ENCODE measurements at places on chromosomes 11 and 22.

DNA sequence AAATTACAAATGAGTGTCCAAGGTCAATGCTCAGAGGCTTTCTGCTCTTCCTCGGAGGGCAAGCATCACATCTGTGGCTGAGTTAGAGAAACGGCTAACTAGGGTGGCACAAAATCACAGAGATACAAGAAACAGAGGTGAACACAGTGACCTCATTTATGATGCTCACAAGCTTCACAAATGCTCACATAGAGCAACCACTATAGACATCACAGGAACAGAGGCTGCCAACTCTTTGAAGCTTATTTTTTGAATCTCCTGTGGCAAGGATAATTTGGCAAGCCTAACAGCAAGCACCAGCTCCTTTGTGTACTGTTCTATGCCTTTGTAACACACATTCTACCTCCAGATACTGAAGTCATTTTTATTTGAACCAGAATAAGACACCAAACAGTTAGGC is 416.5 kb upstream of the DDI1 start:
- DNase-seq, result no peak

- no peak for DNase-seq
These were observed 1394.7 kb downstream of the BRD1 start for GRCh38 chr22:48432781-48433518.

DNA sequence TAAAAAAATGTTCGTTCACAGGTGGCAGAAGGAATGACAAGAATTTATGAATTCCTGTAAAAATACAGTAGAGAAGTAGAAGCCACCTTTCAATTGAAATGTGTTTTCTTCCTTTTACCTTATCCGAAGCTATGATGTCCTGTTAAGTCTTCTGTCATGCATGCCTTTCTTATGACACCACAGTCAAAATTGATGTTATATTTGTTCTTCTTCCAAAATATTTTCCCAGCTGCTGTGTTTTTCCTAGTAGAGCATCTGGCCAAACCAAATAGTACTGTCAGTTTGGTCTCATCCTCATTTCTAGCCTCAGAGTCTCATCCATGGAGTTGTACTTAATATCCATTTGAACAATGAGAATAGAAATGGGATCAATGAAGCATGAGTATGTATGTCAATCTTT is 206.1 kb downstream of the PGR start:
- no peak for DNase-seq

- DNase-seq, result no peak
These were observed 135.2 kb downstream of the RRAS2 start for GRCh38 chr11:14223636-14224288.

GRCh38 chr11:72642043-72642883 is 32.0 kb downstream of the PDE2A start:
- peak; percentile 15 for DNase-seq

DNA sequence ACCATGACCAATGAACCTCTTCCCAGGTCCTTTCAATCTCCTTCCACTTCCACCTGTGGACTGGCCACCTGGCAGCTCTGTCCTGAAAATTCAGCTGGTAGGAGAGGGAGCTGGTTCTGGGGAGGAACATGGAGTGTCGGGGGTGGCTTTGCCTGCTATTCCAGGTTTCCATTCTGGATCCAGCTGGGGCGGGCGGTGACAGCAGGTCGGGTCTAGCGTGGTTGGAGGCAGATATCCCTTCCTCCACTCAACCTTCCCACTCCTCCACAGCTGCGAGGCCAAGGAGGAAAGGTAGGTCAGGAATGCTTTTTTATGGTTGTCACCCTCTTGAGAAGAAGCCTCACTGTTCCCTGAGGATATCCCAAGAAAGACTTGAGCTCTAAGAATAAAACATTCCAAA is 3.3 kb downstream of the NRGN start:
- DNase-seq, result no peak

- no peak for DNase-seq
These were observed 20.9 kb upstream of the JHY start for GRCh38 chr11:122861631-122862030.

- DNase-seq, result no peak
These were observed 55.1 kb downstream of the MTMR3 start for GRCh38 chr22:29937940-29938693.

DNA sequence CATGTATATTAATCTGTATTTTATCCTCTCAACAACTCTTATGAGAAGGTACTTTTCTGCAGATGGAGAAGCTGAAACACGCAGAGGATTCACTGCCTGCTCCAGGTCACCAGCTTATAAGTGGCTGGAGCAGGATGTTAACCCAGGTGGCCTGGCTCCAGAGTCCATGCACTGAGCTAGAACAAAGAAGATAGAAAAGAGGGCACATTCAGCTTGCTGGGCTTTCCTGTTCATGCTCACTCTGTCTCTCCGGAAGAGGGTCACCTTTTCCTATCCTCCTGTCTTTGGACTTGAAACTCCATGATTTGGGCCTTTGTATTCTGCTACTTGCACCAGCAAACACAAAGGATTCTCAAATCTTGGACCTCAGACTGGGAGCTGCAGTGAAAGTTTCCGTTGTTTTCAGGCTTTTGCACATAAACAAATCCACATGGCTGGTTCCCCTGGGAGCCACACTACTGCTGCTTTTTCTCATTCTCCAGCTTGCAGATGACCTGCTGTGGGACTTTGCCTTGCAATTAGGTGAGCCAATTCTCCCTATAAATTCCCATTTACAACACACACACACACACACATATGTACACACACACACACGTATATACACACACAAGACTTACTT is 117.3 kb upstream of the GRK3 start:
- no peak for DNase-seq

GRCh38 chr22:44094751-44095302 is 70.7 kb downstream of the PARVB start:
- no peak for DNase-seq

DNA sequence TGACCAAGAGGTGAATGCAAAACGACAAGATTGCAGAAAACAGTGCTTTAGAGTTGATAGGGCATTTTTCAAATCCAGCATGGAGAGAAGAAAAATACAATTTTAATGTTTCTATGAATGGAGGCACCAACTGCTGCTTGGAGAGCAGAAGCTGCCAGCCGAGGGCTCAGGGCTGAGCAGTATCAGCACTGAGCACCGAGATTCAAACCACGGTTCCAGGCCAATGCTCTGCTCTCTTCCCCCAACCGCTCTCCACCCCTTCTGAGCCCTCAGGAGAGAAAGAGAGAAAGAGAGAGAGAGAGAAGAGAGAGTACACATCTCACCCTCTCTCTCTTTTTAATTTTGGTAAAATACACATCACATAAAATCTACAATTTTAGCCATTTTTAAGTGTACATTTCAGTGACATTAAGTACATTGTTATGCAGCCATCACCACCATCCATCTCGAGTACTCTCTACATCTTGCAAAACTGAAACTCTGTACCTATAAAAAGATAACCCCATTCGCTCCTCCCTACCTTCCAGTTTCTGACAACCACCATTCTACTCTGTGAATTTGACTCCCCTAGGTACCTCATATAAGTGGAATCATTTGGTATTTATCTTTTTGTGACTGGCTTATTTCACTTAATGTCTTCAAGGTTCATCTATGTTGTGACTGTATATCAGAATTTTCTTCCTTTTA is 333.3 kb downstream of the MIAT start:
- no peak for DNase-seq

GRCh38 chr22:35446365-35446764 is 46.4 kb downstream of the MCM5 start:
- no peak for DNase-seq

DNA sequence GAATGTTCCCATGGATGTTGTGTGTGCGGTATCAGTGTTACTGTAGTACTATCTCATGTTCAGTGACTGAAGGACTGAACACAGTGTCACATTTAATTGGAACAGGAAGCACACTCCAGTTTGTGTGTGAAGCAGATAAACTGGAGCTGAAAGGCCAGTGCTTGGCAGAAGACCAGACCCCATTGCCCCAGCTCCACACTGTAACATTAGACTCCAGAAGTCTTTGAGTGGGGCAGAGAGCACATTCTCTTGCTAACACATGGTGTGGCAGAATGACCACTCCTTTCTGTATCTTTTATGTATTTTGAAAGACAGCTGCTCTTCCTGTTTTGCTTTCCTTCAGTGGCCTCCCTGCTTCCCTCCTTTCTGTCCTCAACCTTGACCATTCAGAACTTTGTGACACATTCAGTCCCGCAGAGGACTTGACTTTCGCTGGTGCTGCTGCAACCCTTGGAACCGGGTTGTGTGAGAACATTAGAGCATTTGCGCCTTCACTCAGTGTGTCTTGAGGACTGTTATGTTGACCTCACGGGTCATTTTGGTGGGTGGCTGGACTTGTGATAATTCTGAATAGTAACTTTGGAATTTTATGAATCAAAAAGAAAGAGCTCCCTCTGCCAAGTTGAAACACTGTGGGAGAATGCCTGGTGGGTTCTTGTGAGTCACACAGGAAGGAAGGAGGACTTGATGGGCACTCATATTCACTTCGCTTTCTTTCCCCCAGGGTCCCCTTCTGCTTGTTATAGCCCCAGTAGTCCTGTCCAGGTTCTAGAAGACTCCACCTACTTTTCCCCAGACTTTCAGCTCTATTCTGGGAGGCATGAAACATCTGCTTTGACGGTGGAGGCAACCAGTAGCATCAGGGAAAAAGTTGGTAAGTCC is 26.4 kb downstream of the AMOTL1 start:
- peak; percentile 69 for DNase-seq

GRCh38 chr22:38461057-38461413 is 6.0 kb upstream of the KCNJ4 start:
- DNase-seq, result no peak

GRCh38 chr11:18721561-18722292 is 4.3 kb downstream of the IGSF22 start:
- DNase-seq, result peak; percentile 28

- no peak for DNase-seq
These were observed 41.7 kb downstream of the MICAL3 start for GRCh38 chr22:17982572-17983141.

- DNase-seq, result no peak
These were observed 1.0 kb downstream of the ST14 start for GRCh38 chr11:130160498-130161155.

GRCh38 chr11:44784436-44784760 is 57.6 kb downstream of the TSPAN18 start:
- DNase-seq, result no peak

- DNase-seq, result no peak
These were observed 90.6 kb downstream of the PACS1 start for GRCh38 chr11:66160709-66161108.

DNA sequence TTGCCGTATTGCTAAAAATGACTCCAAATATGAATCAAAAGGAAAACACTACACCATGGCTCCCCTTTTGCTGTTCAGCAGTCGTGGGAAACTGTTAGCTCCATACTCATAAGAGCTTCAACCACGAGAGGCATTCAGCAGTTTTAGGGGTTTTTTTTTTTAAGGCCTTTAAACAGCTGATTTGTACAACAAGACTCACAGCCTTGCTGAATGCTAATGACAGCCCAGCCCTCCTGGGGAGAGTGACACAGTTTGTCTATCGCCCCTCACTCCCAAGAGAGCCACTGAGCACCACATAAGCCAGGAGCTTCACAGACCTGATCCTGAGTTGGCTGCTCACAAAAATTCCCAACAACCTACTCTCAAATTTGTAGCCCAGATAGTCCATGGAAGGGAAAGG is 32.4 kb downstream of the GALNT18 start:
- no peak for DNase-seq

- DNase-seq, result no peak
These were observed 10.3 kb downstream of the SRSF8 start for GRCh38 chr11:95076981-95077380.

DNA sequence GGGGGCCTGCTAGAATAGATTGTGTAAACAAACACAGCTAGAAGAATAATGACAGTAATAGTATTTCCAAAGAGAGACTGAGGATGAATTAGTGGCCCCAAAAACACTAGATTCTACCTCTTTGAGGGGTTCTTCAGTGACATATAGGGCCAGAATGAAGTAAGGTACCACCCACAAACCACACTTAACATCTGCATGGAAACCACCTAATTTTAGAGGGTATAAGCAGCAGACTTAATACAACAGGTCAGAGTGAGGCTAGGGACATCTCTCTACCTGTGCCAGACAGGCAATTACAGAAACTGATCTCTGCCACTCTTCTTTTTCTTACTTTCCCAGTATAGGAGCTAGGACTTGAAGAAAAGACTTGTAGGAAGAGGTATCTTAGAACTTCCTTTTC is 20.1 kb downstream of the ELP4 start:
- no peak for DNase-seq

GRCh38 chr11:103906291-103906867 is 130.1 kb upstream of the DDI1 start:
- DNase-seq, result no peak

GRCh38 chr11:128904656-128905344 is 13.6 kb downstream of the KCNJ5 start:
- DNase-seq, result peak; percentile 14

GRCh38 chr11:57434640-57435546 is 8.0 kb upstream of the SLC43A3 start:
- DNase-seq, result peak; percentile 17

DNA sequence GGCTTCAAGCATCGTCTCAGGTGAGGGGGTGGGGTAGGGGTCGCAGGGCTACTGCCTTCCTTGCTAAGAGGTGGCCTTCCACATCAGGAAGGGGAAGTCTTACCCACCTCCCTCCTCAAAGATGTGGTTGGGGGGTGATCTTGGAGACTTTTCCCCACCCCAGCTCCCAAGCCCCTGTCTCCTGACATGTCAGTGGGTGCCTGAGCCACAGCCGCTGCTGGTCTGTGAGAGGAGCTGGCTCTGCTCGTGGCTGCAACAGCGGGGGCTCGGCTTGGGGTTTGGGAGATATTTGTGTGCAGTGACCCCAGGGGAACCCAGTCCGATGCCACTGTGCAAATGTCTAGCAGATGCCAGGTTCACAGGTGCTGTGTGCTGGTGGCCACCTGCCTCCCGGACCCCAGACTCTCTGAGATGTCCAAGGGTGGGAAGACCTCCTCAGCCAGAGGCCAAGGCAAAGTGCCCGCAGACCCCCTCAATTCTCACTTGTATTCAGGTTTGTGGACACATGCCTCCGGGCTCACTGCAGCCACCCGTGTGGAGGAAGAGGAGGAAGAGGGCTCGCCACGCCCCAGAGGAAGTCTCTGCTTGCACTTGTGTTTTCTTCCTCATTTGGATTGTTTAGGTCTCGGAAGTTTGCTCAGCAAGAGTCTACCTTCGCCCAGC is 1.9 kb downstream of the KCNQ1 start:
- no peak for DNase-seq

GRCh38 chr22:28297504-28297903 is 378.4 kb upstream of the PITPNB start:
- no peak for DNase-seq

DNA sequence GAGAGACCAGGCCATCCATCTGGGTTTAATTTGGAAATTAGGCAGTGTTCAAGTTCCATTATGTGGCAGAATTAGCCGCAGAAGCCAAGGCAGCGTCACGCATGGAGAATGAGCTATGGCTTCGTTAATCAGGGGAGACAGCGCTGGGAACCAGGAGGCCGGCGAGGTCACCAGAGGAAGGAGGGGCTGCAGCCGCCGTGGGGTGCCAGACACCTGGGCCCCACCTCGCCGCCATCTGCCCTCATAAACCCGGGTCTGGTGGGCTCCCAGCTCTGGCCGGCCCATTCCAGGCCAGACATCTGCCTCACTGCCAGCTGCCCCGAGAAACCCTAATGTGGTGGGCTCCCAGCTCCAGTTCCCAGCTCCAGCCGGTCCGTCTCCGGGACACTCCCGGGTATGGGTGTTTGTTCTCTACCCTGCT is 676.9 kb downstream of the BRD1 start:
- no peak for DNase-seq

Data from prostate gland (tissue), 2 donors.